ENCODE measurements at places on chromosomes 4 and X.

GRCh38 chr4:25500626-25501316, 123.7 kb downstream of the ANAPC4 start:
- DNase-seq = no peak

GRCh38 chr4:181264893-181265292, 978.3 kb upstream of the TENM3 start:
- no peak for DNase-seq

GRCh38 chr4:108559068-108559793, 61.1 kb upstream of the RPL34 start:
- DNase-seq = no peak

DNA sequence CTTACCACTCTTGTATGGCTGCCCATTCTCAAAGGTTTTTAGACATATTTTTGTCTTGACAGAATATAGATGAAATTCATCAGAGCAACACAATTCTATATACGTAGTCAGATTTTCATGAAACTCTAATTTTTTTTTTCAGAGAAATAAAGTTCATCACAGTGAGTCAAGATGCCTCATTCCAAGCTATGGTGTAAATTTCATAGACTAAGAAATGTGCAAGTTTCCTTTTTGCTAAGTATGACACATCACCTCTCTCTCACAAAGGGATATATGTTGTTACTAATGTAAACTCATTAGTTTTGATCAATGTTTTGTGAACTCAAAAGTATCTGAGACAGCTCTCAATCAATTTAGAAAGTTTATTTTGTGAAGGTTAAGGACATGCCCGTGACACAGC, 60.4 kb upstream of the ATXN3L start:
- DNase-seq = no peak

GRCh38 chr4:5399790-5400421, 308.5 kb downstream of the EVC2 start:
- no peak for DNase-seq

- no peak for DNase-seq
Measured at GRCh38 chr4:130214268-130214667, 1118.3 kb downstream of the C4orf33 start.

DNA sequence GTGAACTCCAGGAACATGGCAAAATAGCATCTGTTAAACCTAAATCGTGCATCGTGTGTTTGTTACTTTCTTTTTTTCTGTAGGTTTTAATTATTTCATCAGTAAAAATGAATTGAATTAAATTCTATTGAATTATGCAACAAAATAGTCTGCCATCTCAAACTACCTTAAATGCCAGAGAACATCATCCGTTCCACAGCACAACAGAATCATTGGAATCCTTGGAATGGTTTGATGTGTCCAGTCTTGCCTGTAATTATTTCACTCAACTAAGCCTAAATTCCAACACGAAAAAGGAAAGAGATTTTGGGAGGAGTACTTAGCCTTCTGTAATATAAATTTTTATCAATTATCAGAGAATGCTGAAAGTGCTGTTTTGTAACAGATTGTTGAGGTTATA, 17.1 kb upstream of the SLC7A11 start:
- no peak for DNase-seq

- DNase-seq = no peak
Measured at GRCh38 chr4:111359602-111360001, 736.7 kb upstream of the PITX2 start.

GRCh38 chr4:124903995-124904722, 191.6 kb upstream of the ANKRD50 start:
- no peak for DNase-seq

DNA sequence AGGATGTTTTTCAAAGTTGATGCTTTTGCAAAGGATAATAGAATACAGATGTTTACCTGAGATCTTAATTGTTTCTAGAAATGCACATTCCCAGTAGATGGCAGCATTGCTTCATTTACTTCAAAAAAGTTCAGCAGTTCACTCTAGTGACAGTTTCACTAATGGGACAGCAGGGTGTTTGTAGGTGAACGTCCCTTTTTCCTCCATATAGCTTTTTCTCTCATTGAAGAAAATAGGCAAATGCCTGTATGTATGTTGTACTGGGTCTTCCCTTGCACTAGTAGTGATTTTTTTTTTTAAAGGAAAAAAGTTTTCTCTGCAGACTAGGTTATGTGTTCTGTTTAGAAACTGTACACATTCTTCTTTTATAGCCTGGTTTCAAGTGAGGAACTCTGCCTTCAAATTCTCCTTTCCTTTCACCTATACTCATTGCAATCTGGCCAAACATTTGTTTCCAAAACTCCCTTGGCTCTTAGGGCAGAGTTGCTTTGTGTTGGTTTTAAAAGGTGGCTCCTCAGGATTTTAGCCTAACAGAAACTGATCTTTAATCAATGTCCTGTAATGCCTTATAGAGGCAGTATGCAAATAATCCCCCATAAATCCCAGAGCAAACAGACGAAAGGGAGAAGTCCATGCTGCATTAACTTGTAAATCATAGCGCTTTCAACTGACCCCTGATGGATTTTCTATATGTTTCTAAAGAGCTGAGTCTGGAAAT, 86.3 kb downstream of the EGF start:
- DNase-seq = no peak

DNA sequence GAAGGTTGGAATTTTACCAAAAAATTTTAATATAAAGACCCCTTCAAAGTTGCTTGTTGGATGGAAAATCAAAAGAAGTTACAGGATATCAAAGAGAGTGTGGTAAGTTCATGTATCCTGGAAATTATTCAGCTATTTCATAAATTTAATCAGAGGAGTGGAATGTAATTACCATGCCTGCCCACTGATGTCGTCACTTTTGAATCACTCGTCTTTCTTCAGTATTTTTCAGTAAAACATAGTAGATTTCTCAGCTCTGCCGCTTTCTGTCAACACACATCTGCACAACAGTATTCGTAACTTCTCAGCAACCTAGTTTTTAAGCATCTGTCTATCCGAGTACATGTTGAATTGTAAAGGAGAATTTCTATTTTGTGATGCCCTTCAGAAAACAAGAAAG, 2163.0 kb upstream of the AGA start:
- no peak for DNase-seq

- DNase-seq = no peak
Measured at GRCh38 chr4:150817804-150818528, 197.1 kb downstream of the LRBA start.

DNA sequence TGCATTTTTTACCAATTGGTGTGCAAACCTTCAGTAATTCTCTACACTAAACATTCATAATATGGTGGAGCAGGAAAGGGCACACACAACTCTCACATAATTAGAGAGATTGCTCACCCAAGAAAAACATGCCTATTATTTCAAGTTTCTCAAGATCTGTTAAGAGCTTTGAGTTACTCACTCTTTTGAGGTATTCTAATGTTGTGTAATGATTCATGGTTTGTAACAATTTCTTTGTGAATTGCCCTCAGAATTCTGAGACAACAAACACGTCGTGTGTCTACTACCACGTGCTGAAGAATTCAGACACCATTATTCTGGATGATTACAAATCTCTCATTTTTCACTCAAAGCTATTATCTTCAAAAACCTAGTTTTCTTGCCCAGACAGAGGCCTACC, 82.8 kb downstream of the PDGFC start:
- no peak for DNase-seq

- DNase-seq = no peak
Measured at GRCh38 chr4:11397146-11397545, 31.5 kb downstream of the HS3ST1 start.

DNA sequence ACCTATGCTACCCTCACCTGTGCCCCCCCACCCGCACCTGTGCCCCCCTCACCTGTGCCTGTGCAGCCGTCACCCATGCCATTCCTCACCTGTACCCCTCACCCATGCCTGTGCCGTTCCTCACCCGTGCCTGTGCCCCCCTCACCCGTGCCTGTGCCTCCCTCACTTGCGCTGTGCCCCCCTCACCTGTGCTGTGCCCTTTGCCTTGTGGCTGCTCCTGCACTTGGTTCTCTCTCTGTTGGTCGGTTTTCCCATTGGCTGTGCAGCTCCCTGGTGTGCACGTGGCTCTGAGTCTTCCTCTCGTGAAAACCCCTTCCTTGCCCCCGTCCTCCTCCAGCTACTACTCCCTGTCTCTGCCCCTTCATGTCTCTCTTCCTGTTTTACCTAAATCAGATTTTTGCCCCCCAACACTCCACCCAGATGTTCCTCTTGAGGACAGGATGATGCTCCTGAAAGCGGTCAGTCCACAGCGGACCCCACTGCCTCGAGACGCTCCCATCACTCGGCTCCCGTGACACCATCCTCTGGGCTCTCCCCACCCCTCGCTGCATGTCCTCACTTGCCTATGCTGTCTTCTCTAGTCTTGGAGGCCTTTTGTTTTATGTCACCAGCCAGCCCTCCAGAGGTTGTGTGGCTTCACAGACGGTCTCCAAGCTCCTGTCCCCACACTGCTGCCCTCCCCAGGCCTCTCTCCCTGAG, 6.8 kb downstream of the MAEA start:
- DNase-seq = no peak

GRCh38 chrX:135275973-135276372, 24.1 kb downstream of the ETDA start:
- no peak for DNase-seq

GRCh38 chrX:19931146-19931545, 43.7 kb upstream of the SH3KBP1 start:
- no peak for DNase-seq

DNA sequence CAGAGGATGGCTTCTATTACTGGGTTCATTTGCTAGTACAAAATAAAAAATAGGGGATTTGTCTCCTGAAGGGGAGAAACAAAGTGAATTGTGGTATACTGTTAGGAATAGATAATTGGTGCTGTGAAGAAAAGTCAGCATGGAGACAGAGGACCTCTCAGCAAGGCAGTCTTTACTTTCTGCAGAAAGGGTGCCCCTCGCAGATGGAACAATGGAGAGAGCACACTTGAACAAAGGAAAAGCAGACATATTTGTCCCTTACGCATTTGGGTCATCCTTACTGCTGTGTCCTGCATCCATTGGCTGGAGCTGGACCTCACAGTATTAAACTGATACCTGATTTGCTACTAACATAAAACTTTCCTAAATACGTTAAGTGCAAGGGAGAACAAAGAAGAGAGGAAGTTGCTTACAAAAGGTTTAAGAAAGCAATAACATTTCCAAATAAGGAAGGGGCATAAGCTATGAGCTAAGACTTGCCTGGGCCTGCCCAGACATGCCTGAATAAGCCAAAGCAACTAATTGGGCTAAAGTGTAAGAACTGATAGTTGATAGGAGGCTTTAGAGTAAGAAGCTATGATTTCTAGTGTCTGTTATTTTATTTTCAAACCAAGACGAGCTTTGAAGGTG, 83.8 kb downstream of the CCKAR start:
- DNase-seq = no peak

DNA sequence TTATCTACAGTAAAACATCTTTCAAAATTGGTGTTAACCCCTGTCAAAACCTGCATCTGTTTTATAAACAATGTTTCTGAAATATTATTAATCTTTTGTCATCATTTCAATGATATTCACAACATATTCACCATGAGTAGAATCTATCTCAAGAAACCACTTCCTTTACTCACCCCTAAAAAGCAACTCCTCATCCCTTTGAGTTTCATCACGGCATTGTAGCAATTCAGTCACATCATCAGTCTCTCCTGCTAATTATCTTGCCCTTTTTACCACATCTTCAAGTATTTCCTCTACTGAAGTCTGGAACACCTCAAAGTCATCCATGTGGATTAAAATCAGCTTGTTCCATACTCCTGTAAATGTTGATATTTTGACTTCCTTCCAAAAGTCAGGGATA, 415.3 kb upstream of the TECRL start:
- no peak for DNase-seq

GRCh38 chrX:45353456-45353855, 152.8 kb upstream of the DIPK2B start:
- no peak for DNase-seq

DNA sequence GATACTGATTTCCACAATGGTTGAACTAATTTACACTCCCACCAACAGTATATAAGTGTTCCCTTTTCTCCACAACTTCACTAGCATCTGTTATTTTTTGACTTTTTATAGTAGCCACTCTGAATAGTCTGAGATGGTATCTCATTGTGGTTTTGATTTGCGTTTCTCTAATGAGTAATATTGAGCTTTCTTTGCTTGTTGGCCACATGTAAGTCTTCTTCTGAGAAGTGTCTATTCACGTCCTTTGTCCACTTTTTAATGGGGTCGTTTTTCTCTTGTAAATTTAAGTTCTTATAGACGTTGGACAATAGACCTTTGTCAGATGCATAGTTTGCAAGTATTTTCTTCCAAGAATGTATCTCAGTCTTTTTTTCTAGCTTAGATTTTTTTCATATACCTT, 10.0 kb downstream of the FBXW7 start:
- no peak for DNase-seq

DNA sequence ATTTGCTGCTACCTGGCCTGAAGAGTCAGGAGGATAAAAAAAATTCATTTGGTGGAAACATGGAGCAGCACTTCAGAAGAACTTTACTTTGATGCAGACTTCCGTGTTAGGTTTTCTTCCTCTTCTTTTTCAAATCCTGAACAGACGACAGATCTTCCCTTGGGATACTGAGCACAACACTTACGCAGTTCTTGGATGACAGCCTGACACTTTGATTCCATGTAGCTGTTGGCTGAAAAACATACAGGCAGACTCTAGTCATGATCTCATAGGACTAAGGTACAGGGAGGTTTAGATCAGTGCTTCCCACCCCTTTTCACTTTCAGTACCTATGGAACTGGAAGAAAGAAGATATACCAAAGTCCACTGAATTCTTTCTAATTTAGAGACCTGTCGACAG, 9.2 kb downstream of the CMC4 start:
- DNase-seq = no peak

DNA sequence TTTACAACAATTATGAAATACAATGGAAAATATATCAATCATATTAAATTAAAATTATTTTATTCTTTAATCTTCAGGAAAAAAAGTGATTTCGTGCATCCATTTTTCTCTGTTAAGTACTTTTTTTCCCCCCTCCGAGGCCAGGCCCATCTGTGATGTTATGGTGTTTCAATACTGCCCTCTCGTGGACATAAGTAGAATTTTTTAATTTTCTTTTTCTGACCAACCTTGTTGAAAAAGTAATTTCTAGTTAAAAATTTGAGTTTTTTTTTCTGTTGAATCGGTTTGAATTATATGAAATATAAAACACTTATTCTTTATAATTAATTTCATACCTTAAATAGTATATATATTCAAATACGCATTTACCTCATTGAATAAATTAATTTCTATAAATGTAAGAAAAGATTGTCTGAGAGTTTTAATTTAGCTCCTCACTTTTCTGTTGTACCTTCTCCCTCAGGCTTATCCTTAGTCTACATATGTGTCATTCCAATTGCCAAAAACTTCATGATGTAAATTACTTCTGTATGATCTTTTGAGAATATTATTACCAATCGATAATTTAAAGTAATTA, 175.8 kb upstream of the TECRL start:
- no peak for DNase-seq

DNA sequence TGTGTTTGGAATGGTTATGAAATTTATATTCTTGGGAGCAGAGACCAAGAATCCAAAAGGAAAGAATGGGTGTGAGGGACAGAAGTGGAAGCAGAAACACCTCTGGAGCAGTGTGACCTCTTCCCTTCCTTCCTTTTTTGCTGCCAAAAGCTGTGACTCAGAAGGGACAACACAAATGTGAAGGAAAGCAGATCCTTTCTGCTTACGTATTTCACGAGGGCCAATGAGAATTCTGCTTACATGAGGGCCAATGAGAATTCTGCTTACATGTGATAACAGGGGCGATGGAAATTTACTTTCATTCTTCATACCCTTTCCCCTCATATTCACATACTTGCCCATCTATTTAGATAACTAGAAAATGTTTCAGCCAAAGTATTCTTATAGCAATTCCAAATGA, 404.6 kb downstream of the PRDM5 start:
- DNase-seq = no peak
